ENCODE measurements at places on chromosomes 3 and 15.

DNA sequence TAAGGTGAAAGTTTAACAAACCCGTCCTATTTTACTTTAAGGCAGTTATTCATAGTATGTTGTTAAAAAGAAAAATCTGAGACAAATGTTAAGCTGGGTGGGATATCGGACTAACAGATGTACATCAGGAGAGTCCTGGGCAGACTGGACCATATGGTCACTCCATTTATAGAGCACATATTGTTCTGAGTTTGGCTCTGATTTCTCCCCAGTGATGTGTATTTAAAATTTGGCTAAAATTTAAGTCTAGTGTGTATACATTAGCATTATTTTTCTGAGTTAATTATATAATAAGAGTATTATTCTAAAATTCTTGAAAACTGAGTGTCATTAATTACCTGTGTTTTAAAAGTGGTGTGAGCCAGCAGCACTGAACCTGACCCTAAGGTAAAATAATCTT is 6.1 kb downstream of the GMPS start:
- no peak for DNase-seq

DNA sequence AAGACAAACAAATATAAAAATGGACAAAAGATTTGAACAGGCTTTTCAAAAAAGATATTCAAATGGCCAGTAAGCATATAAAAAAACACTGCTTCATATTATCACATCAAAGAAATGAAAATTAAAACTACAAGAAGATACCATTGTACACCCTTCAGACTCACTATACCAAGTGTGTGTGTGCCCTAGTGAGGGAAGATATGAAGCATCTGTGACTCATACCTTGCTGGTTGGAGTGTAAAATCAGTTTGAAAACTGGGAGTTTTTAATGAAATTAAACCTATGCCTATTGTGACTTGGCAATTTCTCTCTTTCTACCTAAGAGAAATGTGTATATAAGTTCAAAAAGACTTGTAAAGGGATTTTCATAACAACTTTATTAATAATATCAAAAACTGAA is 23.5 kb upstream of the SLC15A2 start:
- no peak for DNase-seq

GRCh38 chr3:74801924-74802323 is 187.5 kb upstream of the CNTN3 start:
- no peak for DNase-seq

DNA sequence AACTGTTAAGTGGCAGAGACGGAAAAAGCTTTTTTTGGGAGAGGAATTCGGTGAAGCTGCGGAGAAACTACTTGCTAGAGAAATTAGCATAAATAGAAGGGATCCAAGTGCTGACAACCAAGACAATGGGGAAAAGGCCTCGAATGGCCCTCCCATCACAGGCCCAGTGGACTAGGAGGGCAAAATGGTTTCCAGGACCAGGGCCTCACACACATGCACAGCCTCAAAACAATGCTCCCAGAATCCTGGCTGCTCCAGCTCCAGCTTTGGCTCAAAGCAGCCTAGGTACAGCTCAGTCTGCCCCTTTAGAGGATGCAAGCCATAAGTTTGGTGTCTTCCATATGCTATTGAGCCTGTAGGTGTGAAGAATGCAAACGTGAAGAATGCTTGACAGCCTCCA is 388.2 kb downstream of the OTOL1 start:
- DNase-seq, result no peak

DNA sequence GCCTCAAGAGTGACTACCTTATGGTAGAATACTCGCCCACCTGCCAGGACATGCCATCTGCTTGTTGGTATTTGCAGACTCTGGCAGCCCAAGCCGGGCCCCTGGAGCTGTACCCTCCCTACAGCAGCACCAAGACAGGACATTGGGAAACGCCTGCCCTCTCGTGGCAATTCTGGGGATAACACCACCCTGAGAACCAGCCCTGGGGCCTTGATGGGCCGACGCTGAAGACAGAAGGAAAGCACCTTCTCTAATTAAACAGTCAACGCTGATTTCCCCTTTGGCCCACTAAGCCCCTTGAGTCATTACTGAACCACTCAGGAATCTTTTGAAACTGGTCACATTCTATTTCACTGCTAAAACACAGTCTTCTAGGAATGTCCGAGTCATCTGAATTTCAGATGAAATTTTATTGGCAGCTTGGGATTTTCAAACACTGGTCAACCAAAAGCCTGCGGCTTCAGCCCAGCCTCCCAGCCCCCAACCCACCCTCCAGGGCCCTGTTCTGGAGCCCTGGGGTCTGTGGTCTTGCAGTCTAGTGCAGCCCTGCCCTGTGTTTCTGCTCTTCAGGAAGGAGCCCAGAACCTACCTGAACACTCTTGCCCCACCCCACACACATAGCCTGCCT is 91.3 kb downstream of the TMEM266 start:
- DNase-seq, result peak; percentile 63

GRCh38 chr15:69502470-69503045 is 49.9 kb downstream of the RPLP1 start:
- DNase-seq, result no peak

DNA sequence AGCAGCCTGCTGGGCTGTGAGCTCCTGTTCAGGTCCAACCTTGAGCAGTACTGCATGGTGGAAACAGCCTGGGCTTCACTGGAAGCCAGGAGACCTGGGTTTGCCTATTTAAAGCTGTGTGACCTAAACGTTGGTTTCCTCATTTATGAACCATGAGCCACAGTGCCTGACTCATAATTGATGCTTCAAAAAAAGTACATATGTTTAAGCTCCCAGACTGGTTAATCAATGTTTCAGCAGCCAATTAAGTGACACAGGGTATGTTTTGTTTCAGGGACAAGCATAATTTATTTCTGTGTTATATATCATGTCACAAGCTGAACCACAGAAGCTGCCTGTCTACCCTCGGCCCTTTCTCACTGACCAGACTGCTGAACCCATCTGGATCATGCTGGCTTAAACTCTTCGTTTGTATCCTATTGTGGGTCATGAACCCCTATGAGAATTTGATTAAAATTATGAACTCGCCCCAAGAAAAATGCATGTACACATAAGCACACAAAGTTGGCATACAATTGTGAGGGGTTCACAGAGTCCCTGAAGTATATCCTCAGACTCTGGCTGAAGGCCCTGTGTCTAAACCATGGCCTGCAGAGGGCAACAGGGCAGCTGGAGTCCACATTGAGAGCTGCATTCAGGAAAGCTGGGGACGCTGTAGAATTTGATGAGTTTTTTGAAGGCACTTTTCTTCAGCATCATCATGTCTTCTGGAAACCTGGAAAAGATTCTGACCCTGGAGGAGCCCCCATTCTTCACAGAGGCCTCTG is 23.7 kb downstream of the HDC start:
- DNase-seq, result peak; percentile 32

DNA sequence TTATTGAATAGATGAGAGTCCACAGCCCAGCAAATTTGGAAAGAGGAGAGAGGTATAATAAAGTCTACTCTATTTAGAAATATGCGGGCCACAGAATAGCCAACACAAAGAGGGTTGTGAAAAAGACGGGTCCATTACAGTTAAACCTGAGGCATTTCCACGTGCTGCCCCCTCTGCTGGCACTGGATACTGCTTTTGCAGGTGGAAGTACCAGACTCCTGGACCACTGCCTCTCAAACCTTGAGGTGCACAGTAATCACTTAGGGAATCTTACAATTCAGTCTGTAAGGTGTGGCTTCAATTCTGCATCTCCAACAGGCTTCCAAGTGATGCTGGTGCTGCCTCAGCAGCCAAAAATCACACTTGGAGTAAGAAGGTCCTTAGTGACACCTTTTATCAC is 3.0 kb upstream of the TFDP2 start:
- no peak for DNase-seq

DNA sequence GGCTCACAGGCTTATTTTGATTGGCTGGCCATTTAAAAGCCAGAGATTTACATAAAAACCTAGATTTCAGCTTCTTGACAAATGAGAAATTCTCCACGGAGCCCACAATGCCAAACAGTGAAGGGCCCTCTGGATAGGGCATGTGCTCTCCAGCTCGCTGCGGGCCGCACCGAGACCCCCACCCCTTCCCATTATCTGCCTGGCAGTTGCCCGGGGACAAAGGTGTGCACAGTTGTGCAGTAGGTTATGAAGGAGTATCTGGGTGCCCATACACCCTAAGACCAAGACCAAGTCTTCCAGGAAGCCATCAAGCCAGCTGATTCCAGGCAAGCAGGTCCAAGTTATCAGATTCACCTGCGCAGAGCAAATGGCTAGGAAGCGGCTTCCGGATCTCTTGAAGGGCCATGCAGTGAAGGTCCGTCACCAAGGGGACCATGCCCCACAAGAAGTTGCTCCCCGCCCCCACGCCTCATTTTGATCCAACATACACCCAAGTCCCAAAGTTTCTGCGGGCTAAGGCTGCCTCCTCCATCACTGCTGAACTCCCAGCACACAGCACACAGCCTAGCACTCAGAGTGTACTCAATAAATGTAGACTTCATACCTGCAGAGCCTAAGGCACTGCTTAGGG is 1.3 kb downstream of the MRPS25 start:
- DNase-seq, result no peak

DNA sequence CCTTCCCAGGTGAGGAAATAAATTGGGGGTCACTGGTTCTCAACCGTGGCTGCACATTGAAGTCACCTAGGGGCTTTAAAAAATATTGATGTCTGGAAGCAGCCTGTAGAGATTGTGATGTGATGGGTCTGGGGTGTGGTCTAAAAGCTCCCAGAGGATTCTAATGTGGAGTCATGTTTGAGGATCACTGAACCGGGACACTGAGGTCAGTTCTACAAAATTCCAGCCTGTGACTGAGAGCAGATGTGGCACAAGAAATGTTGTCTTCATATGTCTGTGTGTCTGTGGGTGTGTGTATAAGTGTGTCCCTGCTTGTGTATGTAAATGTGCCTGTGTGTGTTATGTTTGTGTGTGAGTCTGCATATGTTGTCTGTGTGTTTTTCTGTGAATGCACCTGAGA is 79.9 kb downstream of the TLE3 start:
- no peak for DNase-seq

DNA sequence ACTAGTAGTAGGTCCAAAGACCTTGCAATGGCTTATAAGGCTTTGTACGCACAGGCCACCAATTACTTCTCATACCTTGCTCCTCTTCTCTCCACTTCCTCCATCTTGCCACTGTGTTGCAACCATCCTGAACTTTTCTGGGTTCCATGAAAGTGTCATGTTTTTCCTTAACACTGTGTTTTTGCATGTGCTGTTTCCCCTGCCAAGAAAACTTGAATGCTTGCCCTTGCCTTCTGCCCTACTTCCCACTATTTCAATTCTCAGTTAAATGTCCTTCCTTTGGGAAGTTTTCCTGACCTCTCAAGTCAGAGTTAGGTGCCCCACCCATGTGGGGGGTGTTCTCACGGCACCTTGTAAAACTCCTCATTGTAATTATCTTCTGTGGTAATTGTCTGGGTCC is 182.8 kb downstream of the THRB start:
- no peak for DNase-seq

GRCh38 chr3:147119346-147119745 is 287.0 kb downstream of the ZIC4 start:
- DNase-seq, result no peak

DNA sequence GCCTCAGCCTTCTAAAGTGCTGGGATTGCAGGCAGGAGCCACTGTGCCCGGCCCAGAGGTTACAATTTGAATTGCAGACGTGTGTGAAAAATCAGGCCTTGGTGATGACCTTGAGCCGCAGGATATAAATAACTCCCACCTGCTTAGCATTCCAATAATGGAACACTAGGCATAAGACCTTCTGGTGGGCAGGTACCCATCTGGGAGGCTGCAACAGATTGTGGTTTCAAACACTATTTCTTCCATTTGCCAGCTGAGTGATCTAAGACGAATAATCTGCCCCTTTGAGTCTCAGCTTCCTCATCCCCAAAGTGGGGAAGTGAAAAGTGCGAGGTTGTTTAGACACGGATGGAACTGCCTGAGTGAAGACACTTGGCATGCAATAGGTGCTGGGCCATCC is 47.7 kb upstream of the HERC1 start:
- no peak for DNase-seq

- DNase-seq, result no peak
Measured at GRCh38 chr15:63088533-63089245, 33.0 kb upstream of the LACTB start.

Measured in T-helper 2 cell treated with Interferon-gamma antibody and Interleukin-4, amounts not matched to agents 5 μg/mL and 100 μg/mL, for 36 hours (primary cell).